Thyroid gland (tissue), 4 donors: ENCODE measurements at places on chromosomes 16 and 17. TPM values are rescaled to one million over a fixed set of nuclear protein-coding genes. Genes with fewer than 3 reads are reported as not detected.

Gene HSPB9
- total RNA-seq, result not detected

Gene ANKRD40CL
- total RNA-seq, result not detected

Gene EARS2
- total RNA-seq, result 54.2 TPM

Gene IL34
- total RNA-seq, result 3.5 TPM

Gene SPN
- total RNA-seq, result 0.94 TPM

Gene KRT13
- 0.83 TPM for total RNA-seq

Gene SSTR5
- not detected for total RNA-seq

Gene CHTF8
- total RNA-seq, result 95.8 TPM

DNA sequence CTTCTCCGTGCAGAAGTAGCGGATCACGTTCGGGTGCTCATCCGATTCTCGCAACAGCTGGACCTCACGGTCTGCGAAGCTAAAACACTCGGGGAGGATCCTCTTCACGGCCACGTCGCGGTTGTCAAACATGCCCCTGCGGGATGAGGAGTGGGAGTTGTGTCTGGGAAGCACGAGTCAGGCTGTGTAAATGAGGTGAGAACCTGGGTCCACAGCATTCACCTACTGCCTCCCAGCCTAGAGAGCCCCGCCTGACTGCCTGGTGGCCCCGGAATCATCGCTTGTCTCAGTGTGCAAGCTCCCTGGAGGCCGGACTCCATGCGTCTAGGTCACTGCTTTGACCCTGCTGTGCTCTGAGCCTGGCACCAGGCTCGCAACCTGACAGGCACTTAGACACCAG lies 33.9 kb upstream of the ICAM2 start:
- H3K4me3 ChIP-seq, result no peak overlapping the region
- DNase-seq, result no peak
- H3K27ac ChIP-seq, result no peak overlapping the region
- H3K4me1 ChIP-seq, result no peaks in the 10 kb centered on the region

- DNase-seq, result peak; percentile 89
- no peak overlapping the region for H3K4me3 ChIP-seq
- H3K36me3 ChIP-seq, result no peaks in the 10 kb centered on the region
- H3K4me1 ChIP-seq, result peaks cover 3% of the 10 kb centered on the region
Measured at GRCh38 chr16:66070140-66070917, 296.2 kb upstream of the CDH5 start.

- no peak for DNase-seq
- H3K36me3 ChIP-seq, result no peaks in the 10 kb centered on the region
- no peak overlapping the region for H3K4me3 ChIP-seq
- no peak overlapping the region for H3K27ac ChIP-seq
- no peaks in the 10 kb centered on the region for H3K27me3 ChIP-seq
- H3K4me1 ChIP-seq, result no peaks in the 10 kb centered on the region
Measured at GRCh38 chr16:48076455-48077012, 79.3 kb downstream of the ABCC12 start.

DNA sequence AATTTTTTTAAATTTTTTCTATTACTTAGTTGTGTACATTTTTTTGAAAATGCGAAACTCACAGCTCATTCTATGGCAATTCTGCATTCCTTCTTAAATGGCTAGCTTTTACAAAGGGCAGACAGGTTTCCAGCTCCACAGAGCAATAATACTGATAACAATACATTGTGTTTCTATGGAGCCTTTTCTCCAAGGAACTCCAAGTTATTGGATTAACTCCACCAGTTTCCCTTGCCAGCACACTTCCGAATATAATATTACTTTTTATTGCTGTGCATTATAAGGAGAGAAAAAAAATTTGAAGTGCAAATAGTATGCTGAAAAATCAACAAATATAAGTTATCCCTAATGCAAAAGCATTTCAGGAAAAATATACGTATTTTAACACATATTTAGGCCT lies 127.5 kb upstream of the PSMD7 start:
- no peaks in the 10 kb centered on the region for H3K27me3 ChIP-seq
- H3K4me1 ChIP-seq, result no peaks in the 10 kb centered on the region
- no peak overlapping the region for H3K27ac ChIP-seq
- H3K4me3 ChIP-seq, result no peak overlapping the region

- H3K27ac ChIP-seq, result no peak overlapping the region
- H3K4me1 ChIP-seq, result no peaks in the 10 kb centered on the region
Measured at GRCh38 chr16:15667091-15667742, 17.2 kb downstream of the NDE1 start.

DNA sequence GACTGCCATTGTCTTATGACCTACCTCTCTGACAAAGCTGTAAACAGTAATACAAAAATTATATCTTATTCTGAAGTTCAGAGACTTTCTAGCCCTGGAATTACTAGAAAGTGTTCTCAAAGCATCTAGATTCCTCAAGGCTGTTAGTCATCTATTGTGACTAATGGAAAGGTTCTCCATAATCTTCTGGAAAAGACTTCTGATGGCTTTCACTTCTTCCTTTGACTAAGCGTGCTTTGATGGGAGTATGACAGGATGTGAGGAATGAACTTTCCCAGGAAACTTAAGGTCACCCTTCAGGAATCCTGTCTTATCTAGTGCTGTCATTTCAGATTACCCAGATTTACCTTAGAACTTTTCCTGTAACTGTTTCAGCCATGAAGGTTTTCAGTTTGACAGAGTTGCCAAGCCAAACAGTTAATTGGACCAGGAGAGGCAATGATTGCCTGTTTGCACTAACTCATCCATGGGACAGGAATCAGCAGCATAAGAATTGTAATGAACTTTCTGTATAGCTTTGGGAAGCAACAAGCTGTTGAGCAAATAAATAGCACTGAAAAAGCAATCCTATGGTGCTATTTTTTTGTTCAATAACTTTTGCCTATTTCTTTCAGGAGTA lies 43.5 kb downstream of the AP2B1 start:
- peaks cover 12% of the 10 kb centered on the region for H3K36me3 ChIP-seq
- H3K27me3 ChIP-seq, result no peaks in the 10 kb centered on the region
- H3K4me3 ChIP-seq, result no peak overlapping the region
- no peaks in the 10 kb centered on the region for H3K4me1 ChIP-seq
- no peak for DNase-seq

- peaks cover 17% of the 10 kb centered on the region for H3K4me1 ChIP-seq
- DNase-seq, result no peak
- no peak overlapping the region for H3K27ac ChIP-seq
- no peaks in the 10 kb centered on the region for H3K27me3 ChIP-seq
Measured at GRCh38 chr16:4067262-4068001, 48.8 kb downstream of the ADCY9 start.
